ENCODE measurements at places on chromosomes 6 and 20. TPM values are rescaled to one million over a fixed set of nuclear protein-coding genes. Genes with fewer than 3 reads are reported as not detected.
A peak's percentile ranks its signal among the peaks of the same experiment; 100 is the strongest.

The CALHM6 gene
- 2.9 TPM for total RNA-seq

The NKAIN2 gene
- 0.30 TPM for total RNA-seq

The TSPO2 gene
- total RNA-seq = not detected

The GPSM3 gene
- total RNA-seq = 6.3 TPM

- no peak for DNase-seq
Measured at GRCh38 chr6:147676495-147677199, 168.2 kb downstream of the SAMD5 start.

DNA sequence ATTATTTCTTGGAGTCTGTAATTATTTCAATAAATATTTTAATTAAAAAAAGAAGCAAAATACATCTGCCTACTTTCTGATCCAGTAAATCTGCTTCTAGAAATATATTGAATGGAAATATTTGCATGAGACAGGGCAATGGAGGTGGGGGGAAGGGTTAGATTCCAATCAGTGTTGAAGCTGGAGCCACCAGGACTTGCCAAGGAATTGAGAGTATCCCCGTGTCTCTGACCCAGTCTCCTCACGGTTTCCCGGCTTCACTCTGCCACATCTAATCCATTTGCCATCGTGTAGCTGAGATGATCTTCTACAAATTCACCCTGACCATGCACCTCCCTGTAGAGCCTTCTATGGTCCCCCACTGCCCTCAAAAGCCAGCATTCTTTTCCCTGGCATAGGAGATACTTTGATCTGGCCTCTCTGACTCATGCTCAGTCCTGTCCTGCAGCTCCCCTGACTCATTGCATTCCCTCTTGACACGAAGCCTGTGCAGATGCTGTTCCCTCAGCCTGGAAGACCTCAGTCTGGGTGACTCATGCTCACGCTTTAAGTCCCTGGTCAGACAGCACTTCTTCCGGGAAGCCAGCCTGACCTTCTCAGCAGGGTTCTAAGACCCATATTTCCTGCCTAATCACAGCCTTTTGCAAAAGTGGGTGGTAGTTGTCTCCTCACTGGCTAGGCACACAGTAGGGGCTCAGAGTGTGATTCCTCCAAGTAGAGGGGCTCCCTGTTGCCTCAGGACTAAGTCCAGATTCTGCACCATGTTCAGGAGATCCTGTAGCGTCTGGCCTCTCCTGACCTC, 23.0 kb upstream of the FKBP1A start:
- no peak for DNase-seq

GRCh38 chr6:147204060-147204785, at the start of gene STXBP5:
Gene STXBP5, plus strand, starts transcription at chr6:147204417. Its CDS starts 116 bp downstream, at chr6:147204533.
- peak; percentile 73 for DNase-seq

DNA sequence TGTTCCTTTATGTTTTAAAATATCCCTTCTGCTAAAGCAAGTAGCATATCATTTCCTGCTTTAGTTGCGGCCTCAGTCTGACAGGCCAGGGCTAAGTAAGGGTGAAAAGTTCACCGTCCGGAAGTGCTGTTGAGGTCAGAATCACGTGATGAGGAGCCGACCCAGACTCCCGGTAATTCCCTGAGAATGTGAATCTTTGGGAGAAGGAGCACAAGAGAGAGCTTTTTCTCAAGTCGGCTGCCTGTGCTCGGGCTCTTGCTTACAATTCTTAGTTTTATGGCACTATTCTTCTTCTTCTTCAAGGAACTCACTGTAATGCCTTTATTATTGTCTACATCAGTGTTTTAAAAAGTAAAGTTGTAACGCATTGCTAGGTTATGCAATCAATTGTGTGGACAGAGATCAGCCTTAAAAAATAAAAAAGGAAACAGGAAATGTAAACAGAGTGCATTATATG, 309.3 kb downstream of the PRL start:
- peak; percentile 70 for DNase-seq

DNA sequence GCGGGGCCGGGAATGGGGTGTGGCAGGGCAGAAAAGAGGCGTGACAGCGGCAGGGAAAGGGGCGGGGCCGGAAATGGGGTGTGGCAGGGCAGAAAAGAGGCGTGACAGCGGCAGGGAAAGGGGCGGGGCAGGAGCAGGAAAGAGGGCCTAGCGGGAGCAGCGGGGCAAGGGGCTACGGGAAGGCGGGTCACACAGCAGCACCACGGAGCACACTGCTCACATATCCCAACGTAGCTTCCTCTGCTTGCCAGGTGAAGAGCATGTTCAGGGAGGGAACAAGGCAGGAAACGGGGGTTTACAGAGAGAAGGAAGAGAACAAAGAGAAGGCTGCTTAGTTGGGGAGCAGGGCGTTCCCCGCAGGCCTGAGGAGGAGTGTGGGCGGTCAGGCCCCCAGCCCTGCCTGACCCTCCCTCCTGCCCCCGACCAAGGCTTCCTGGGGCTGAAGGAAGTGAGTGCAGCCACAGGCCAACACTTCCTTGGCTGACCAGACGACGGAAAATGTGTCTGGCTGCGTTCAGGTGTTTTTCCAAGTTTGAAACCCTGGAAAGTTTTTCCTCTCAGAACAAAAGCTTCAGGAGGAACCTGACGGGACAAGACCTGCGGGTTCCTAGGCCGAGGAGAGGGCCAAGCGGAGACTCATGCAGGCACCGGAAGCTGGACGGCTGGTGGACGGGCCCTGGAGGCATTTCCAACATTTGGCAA, 13.8 kb downstream of the UCKL1 start:
- DNase-seq = peak; percentile 67

GRCh38 chr6:169830876-169831275, 79.5 kb downstream of the ERMARD start:
- no peak for DNase-seq

All from Right ventricle myocardium inferior (tissue), 1 donor.